ENCODE measurements at places on chromosomes 12 and 14. TPM values are rescaled to one million over a fixed set of nuclear protein-coding genes. Genes with fewer than 3 reads are reported as not detected.

OAS1 gene
- 9.6 TPM for total RNA-seq

LRTM2 gene
- not detected for total RNA-seq

GPR65 gene
- total RNA-seq: 1.4 TPM

ASB2 gene
- total RNA-seq: 124 TPM

DNA sequence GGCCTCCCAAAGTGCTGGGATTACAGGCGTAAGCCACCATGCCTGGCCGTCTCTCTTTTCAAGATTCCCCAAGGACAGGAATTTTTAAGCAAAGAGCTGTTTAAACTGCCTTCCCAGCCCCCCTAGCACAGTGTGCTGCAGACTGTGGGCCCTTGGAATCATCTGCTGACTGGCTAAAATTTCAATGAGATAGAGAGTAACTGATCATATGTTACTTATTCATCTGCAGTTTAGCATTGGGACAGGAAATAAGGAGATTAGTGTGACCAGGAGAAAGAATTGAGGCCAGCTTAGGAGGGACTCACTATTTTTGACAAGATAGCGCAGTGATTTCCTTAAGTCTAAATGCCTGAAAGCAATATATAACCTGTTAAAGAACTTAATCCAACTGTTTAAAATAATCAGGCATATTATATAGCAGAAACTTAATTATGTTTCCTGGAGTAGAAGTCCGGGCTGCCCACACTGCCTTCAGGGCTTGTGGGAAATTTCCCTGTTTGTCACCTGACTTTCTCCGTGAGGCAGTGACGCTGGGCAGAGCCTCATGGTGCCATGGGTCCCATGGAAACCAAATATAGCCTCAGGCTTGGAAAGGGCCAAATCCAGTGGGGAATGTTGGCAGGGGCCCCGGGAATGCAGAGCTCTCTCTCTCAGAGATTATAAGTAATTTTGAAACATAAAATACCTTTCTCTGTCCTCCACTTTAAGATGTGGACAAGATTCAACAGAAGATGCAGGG is 22.8 kb upstream of the CEBPE start:
- H3K27me3 ChIP-seq: no peaks in the 10 kb centered on the region
- H3K4me1 ChIP-seq: peaks cover 71% of the 10 kb centered on the region
- H3K27ac ChIP-seq: peak overlapping the region; percentile 76
- H3K4me3 ChIP-seq: no peak overlapping the region

DNA sequence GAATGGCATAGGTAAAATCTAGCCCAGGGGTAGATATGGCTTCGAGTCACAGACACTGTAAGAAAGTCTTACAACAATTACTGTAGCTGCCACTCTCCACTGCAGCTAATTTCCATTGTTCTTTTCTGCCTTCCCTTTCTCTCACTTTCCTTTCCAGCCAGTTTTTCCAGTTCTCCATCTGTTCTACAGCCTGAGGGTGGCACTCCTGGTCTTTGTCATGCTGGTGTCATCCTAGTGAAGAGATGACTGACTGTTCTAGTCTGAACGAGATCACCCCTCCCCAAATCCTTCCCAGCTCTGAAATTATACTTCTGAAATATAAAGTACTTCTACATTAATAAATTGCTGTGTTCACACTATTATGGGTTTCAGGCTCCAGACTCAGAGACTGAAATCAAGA is 74.2 kb upstream of the CSRP2 start:
- no peak overlapping the region for H3K27ac ChIP-seq
- DNase-seq: no peak
- H3K27me3 ChIP-seq: no peaks in the 10 kb centered on the region
- H3K36me3 ChIP-seq: no peaks in the 10 kb centered on the region

DNA sequence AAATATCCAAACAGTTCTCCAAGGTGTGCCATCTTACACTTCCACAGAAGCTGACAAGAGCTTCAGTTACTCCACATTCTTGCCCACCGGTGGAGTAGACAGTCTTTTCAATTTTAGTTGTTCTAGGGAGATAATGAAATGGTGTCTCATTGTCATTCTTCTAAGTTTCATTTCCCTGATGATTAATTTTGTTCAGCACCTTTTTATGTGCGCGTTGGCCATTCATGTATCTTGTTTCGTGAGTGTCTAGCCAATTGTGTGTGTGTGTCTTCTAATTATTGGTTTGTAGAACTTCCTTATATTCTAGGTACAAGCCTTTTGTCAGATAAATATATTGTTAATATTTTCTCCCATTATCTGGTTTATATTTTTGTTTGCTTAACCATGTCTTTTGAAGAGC is 63.1 kb downstream of the GLT1D1 start:
- H3K27ac ChIP-seq: no peak overlapping the region
- H3K27me3 ChIP-seq: no peaks in the 10 kb centered on the region
- H3K4me3 ChIP-seq: no peak overlapping the region
- H3K36me3 ChIP-seq: no peaks in the 10 kb centered on the region
- no peak for DNase-seq

- H3K4me1 ChIP-seq: no peaks in the 10 kb centered on the region
- no peaks in the 10 kb centered on the region for H3K27me3 ChIP-seq
- H3K27ac ChIP-seq: no peak overlapping the region
- DNase-seq: no peak
Measured at GRCh38 chr12:101794574-101794973, 36.2 kb downstream of the GNPTAB start.

GRCh38 chr14:25095736-25096437 is 45.9 kb upstream of the STXBP6 start:
- no peak overlapping the region for H3K27ac ChIP-seq
- no peak overlapping the region for H3K4me3 ChIP-seq
- no peaks in the 10 kb centered on the region for H3K4me1 ChIP-seq
- no peak for DNase-seq

DNA sequence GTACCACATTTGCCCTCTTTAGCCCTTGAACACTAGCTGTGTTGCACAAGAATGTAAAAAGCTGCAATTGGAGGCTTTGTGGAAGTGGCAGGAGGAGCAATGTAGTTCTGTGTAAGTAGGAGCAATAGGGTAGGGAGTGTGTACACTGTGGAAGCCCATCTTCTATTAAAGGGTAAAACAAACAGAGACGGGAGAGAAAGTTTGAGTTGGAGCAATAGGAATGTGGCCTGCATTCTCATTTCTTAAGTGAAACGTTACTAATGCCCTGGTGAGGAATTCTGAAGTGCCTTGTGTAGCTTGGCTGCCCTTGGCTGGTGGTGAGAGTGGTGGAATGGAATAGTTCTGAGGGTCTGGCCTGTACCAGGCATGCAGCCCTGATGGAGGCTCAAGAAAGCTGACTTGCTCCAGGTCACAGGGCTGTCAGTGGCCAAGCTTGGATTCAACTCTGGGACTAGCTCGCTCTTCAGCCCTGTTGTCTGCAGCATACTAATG is 38.8 kb upstream of the ATP23 start:
- no peak overlapping the region for H3K4me3 ChIP-seq
- H3K27ac ChIP-seq: no peak overlapping the region
- H3K36me3 ChIP-seq: no peaks in the 10 kb centered on the region
- DNase-seq: no peak

- no peaks in the 10 kb centered on the region for H3K27me3 ChIP-seq
- peak; percentile 89 for DNase-seq
- no peak overlapping the region for H3K4me3 ChIP-seq
- H3K36me3 ChIP-seq: peaks cover 5% of the 10 kb centered on the region
- H3K27ac ChIP-seq: peak overlapping the region; percentile 74
Measured at GRCh38 chr12:4307593-4308333, 13.2 kb upstream of the TIGAR start.

DNA sequence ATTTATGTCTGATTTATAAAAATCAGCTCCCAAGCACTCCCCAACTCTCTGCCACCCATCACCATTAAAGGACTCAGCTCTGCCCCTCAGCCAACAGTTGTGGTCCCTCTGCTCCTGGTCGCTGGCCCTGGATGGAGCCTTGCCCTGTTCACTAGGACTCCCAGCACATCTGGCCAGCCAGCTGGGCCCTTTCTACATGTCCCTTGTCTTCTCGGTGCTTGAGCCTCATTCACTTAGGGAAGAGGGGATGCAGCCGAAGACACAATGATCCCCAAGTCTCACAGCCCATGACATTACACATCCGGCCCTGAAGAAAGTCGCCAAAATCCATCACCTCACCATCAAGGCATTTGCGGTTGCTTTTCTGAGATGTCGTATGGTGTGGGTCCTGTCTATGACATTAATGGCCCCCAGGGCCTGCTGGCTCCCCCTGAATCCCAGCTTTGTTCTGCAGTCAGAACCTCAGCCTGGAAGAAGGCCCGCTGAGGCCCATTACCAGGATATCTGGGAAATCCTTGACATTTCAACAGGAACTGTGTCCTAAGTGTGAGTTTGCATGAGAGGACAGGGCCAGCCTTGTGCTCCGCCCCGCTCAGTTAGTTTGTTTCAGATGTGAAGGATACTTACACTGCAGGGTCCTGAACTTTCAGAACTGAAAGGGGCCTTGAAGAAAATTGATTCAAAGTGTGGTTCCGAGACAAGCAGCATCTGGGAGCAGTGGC is 19.1 kb downstream of the TSPAN11 start:
- H3K27me3 ChIP-seq: no peaks in the 10 kb centered on the region
- H3K4me1 ChIP-seq: no peaks in the 10 kb centered on the region
- no peak overlapping the region for H3K4me3 ChIP-seq
- no peaks in the 10 kb centered on the region for H3K36me3 ChIP-seq

GRCh38 chr14:68879321-68879781 is 86.5 kb upstream of the ZFP36L1 start:
- H3K27me3 ChIP-seq: no peaks in the 10 kb centered on the region
- H3K36me3 ChIP-seq: peaks cover 98% of the 10 kb centered on the region
- no peaks in the 10 kb centered on the region for H3K4me1 ChIP-seq
- no peak overlapping the region for H3K4me3 ChIP-seq

- H3K4me1 ChIP-seq: peaks cover 17% of the 10 kb centered on the region
- peak overlapping the region; percentile 80 for H3K4me3 ChIP-seq
- H3K27ac ChIP-seq: peak overlapping the region; percentile 84
Measured at GRCh38 chr12:9648701-9649531, 20.6 kb upstream of the CLEC2D start.

DNA sequence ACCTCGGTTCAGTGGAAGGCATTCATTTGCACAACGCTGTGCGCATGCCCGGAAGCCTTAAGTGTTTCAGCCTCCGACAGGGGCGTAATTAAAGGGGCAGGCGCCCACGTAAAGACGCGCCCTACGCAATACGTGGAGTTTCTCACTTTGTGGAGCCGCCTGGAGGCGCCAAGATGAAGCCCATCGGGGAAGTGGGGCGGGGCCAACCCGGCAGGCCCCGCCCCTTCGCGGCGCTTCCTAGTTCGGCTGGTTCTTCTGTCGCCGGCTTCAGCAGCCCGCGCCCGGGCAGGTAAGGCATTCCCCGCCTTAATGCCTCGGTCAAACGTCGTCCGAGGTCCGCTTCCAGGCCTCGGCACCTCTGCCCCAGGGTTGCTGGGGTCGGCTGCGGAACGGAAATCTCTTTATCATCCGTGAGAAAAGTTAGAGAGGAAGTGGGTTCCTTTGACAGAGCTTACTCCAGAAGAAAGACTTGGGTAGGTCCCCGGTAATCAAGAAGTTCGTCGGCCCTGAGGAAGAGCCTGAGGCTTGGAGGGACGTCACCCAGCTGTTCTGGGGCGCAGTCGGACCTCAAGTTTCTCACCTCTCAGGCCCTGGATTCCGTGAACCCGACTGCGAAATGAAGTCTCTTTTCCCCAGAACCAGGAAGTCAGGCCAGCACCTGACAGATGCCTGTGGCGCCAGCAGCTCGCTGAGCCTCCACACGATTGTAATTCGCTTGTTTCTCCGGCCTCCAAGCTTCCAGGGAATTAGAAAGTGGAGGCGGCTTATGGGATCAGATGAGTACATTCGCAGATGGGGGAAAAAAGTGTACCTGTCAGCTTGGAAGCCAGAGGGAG is at the start of the genes IRAK4 and PUS7L:
Gene IRAK4, plus strand, starts transcription at position 224 of the 836 bp plus-strand sequence. CDS start 9,161 bp downstream, outside the sequence.
Gene PUS7L, minus strand, starts transcription at position 63 of the 836 bp plus-strand sequence. CDS start 3,545 bp downstream, outside the sequence.
- no peaks in the 10 kb centered on the region for H3K36me3 ChIP-seq
- H3K27ac ChIP-seq: peak within 1 kb of the TSS; percentile 90
- peaks cover 27% of the 10 kb centered on the region for H3K4me1 ChIP-seq

DNA sequence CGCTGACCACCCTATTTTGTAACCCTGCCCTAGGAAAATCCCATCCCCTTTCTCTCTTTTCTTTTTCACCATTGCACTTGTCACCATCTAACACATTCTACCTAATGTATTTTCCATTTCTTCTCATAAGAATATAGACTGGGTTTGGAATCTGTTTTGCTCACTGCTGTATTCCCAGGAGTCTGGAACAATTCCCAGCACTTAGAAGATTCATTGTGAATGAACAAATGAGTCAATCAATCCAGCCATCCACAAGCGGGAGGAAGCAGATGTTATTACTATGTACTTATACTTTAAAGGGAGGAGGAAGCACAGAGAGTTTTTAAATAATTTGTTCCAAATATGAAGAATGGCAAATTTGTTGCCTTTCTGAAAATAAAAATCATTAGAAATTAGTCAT is 142.1 kb downstream of the KIF21A start:
- no peaks in the 10 kb centered on the region for H3K27me3 ChIP-seq
- DNase-seq: no peak
- no peak overlapping the region for H3K4me3 ChIP-seq
- no peaks in the 10 kb centered on the region for H3K36me3 ChIP-seq
- H3K27ac ChIP-seq: no peak overlapping the region

DNA sequence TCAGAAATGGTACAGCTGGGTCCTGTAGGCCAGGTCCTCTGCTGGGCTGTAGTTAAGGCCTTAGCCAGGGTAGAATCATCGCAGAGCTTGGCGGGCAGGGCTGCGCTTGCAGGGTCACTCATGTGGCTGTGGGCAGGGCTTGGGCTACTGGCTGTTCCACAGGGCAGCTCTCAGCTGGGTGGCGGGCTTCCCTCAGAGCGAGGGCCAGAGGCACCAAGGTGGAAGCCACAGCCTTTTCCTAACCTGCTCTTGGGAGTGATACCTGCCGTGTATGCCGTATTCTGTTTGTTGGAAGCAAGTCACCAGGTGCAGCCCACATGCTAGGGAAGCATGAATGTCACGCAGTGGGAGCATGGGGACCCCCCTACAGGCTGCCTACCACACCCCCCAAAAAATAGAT is 69.8 kb upstream of the RIN3 start:
- no peak for DNase-seq
- H3K4me3 ChIP-seq: no peak overlapping the region
- H3K27ac ChIP-seq: no peak overlapping the region
- no peaks in the 10 kb centered on the region for H3K36me3 ChIP-seq
- no peaks in the 10 kb centered on the region for H3K27me3 ChIP-seq

DNA sequence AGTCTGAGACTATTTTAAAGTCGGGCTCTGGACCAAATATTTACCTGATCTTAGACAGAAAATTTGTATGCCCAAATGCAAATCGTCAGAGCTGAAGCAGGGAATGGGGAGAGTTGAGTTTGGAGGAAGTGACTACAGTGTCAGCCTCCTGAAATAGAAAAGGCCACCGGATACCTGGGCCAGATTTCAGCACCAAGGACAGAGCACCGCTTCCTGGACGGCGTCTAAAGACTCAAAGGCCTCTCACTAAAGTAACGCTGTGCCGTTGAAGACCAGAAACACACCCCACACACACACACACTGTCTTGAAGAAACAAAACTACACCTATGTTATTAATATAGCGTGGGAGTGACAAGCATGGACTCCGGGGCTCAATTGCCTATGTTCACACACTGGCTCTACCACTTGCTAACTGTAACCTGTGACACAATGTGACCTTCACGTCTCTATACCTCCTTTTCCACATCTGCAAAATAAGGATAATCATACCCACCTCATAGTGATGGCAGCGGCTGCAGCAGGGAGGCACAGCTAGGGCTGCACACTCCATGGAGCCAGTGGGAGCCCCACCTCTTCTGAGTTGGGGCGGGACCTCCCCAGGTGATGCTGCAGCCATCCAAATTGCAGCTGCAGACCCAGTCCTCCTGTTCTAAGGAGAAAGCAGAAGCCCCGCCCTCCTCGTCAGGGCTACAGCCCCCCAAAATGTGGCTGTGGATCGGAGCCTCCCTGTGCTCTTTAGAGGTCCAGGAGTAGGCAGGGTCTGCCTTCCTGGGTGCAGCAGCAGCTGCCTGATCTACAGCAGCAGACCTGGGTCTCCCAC is 35.6 kb downstream of the KRT76 start:
- H3K27me3 ChIP-seq: no peaks in the 10 kb centered on the region
- H3K27ac ChIP-seq: no peak overlapping the region
- no peaks in the 10 kb centered on the region for H3K36me3 ChIP-seq
- no peaks in the 10 kb centered on the region for H3K4me1 ChIP-seq
- DNase-seq: no peak
